Erythroblast (primary cell): ENCODE measurements at places on chromosomes 3 and 15.

- DNase-seq: no peak
Observed at GRCh38 chr15:25679492-25679891, 183.6 kb downstream of the ATP10A start.

DNA sequence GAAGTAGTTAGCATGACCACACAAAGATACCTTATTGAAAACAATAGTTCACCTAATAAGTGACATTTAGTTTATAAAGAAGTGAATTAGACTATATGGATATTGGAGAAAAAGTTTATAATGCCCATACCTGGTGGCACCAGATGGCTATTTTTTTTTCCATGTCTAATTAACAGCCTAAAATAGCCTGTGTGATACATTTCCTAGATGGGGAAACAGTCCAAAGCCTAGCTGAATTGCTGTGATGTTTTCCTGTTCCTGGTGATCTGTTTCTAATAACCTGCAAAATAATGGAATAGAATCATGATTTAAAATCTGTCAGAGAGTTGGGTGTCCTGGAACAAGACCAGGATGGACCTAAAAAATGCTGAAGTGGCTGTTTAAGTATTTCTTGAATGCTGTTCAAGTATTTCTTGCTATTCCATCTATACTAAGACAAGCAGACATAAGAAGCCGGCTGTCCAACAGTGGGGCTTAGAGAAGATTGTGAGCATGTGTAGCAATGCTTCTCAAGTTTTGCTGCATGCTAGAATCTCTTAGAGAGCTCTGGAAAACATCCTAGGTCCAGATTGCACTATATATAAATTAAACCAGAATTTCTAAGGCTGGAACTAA lies 31.3 kb downstream of the LRRC3B start:
- DNase-seq: no peak

DNA sequence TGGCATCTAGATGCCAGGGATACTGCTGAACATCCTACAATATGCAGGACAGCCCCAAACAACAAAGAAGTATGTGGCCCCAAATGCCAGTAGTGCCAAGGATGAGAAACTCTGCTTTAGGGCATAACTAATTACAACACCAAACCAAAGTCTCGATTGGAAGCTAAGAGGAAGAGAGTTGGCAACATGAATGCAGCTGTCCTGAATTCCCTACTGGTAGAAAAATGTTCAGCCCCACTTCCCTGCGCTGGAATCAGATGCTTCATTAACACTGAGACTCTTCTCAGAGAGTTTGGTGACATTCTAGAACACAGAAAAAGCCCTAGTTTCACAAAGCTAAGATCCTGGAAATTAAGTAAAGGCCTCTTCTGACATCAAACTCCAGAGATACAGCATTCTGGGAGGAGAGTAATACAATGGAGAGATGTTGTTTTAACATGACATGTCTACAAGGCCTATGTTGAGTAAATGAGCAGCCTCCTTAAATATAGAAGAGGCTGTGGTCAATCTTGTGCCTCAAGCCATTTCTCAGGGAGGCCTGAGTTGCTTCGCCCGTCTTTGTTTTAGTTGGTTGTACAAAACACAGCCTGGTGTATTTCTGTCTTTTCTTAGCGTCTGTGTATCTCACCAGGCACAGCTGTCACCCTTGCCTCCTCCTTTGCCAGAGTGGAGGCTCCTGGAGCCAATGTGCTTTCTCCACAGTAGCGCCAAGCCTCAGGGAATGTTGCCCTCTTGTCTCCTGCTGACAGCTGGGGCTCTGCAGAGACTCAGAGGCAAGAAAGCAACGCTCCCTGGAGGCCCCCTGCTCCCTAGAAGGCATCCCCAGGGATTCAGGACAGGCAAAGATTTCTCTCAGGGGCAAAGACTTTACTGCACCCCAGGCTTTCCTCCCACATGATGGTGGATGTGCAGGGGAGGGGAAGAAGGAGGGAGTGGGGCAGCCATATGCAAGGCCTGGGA lies 25.1 kb upstream of the CTNNB1 start:
- DNase-seq: no peak

DNA sequence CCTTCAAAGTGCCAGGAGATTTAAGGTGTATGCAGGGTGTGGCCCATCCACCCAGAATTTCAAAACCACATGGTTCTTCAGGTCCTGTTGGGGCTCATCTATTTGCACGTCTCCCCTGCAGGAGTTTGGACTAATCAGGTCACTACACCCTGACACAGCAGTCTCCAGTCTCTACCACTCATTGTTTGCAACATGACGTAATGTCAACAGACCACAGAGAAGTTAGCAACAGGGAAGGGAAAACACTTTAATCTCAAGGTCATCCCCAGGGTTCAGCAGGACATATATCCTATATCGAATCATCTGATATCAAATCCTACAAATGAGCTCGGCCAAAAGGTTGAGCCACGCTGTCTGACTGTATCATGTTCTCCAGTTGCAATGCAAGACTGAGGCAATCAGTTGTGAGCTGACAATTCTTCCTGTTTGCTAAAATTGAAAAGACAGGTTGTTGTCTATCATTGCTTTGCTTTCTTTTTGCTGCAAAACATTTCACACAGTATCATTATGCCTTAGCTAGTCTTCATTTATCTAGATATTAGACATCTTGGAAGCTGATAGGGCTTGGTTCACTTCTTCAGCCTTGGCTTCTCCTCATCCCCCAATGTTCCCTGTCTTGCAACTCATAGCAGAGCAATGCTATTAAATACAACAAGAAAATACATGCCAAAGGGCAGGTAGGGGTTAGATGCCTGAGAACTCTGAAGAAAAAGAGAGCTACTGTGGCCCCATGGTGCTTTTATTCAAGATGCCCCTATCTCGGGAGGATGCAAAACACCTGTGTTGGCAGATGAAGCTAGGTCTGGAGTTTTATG lies 13.4 kb upstream of the LEKR1 start:
- peak; percentile 28 for DNase-seq

GRCh38 chr15:62509395-62509958 lies 344.4 kb upstream of the C2CD4B start:
- no peak for DNase-seq

- no peak for DNase-seq
Observed at GRCh38 chr3:11712646-11713045, 68.9 kb upstream of the VGLL4 start.

DNA sequence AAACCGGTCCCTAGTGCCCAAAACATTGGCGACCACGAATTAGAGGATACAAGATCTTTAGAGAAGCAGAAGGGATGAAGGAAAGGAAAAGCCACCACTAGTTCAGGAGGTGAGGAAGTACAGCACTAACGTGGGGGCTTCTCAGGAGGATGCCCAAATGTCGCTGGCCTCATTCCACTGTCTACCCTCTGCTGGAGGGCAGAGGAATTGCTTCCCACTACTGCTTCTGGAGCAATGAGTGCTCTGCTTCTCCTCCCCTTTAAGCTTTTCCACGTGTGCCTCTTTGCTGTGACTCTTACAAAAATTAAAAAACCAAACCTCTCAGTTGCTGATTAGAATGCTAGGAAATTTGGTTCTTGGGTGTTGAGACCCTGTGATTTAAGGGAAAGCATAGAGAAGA lies 281.3 kb downstream of the CLSTN2 start:
- DNase-seq: no peak

- no peak for DNase-seq
Observed at GRCh38 chr15:92315595-92316211, 78.0 kb upstream of the ST8SIA2 start.

DNA sequence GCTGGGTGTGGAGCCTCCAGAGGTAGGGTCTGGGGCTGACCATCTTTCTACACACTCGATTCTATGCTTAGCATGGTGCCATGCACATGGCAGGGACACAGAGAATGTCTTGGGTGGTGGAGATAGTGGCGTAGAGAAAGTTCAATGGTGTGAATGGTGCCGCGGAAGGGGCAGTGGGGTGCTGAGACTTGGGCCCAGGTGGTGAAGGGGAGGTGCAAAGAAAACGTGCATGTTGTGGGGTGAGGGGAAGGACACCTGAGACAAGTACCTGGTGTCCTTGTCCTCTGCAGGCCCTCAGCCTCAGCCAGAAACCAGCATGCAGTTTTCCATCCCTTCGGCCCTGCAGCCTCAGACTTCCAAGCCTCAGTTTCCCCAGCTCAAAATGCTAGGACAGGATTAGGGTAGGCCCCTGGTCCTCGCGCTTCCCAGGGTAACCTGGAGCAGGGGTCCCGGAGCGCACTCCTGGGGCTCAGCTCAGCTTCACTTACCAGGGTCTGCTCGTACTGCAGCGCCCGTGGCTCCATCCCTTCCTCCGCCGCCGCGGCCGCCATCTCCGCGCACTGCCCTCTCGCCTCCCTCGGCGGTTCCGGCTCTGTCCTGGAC lies 375 bp downstream of the CLCN2 start:
- no peak for DNase-seq

- no peak for DNase-seq
Observed at GRCh38 chr3:149489060-149489690, 14.7 kb downstream of the TM4SF4 start.

- DNase-seq: no peak
Observed at GRCh38 chr3:52204337-52205073, 6.5 kb downstream of the ALAS1 start.

GRCh38 chr3:140206196-140207040 lies 271.4 kb downstream of the CLSTN2 start:
- DNase-seq: no peak

DNA sequence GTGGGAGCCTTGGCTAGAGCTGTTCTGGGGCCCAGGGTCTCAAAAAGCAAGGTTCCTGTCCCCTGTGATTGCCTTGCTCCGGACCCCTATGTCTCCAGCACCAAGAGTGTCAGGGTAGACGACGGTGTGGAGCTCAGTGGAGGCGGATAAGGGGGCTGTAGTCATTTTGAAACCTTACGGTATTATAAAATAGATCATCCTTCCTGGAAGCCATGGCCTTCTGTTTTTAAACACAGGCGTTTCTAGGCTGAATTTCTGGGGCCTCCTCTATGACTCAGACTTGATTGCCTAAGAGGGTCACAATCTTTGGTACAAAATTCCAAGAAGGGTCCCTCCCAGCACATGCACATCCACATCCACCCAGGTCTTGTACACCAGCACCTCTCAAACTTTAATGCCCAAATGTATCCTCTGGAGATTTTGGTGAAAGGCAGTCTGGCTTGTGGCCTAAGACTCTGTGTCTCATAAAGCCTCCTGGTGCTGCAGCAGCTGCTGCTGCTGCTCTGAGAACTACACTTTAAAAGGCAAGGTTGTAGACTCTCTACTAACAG lies 70.5 kb upstream of the XCR1 start:
- DNase-seq: no peak

GRCh38 chr3:132228923-132229322 lies 88.3 kb upstream of the ACP3 start:
- no peak for DNase-seq

GRCh38 chr15:91752081-91752785 lies 101.3 kb upstream of the SLCO3A1 start:
- DNase-seq: no peak

DNA sequence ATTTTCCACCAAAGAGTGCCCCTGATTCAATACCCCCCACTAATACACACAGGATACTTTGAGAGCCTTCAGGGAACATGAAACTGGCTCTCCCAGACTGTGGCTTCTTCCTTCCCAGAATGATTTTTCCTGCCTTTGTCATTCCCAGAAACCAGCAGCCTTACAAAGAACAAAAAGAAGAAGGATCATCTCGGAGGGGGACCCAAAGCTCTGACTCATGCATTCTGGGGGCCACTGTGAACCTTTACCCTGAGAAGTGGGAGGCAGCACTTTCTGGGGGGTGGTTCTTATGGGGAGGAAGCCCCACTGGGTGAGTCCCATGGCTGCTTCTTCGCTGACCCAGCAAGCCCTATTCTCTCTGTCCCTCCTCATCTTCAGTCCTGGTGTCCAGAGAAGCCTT lies 44.7 kb upstream of the RAD18 start:
- DNase-seq: no peak

DNA sequence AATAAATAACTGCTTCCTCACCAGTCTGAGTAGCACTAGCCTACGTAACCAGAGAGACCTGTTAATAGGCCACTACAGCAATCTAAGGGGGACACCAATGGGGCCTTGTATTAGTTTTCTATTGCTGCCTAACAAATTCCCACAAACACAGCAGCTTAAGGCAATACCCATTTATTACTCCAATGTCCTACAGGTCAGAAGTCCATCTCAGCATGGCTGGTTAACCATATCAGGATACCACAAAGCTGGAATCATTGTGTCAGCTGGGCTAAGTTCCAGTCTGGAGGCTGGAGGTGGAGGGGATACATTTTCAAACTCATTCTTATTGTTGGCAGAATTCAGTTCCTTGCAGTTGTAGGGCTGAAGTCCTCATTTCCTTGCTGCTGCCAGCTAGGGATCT lies 331.9 kb downstream of the ULK4 start:
- DNase-seq: no peak

- DNase-seq: no peak
Observed at GRCh38 chr3:45988362-45988761, 7.3 kb downstream of the FYCO1 start.

- no peak for DNase-seq
Observed at GRCh38 chr3:190424108-190424477, 25.6 kb downstream of the TMEM207 start.

- DNase-seq: no peak
Observed at GRCh38 chr15:94704421-94704820, 473.1 kb downstream of the MCTP2 start.

- no peak for DNase-seq
Observed at GRCh38 chr3:174620855-174621472, 238.2 kb upstream of the NAALADL2 start.

DNA sequence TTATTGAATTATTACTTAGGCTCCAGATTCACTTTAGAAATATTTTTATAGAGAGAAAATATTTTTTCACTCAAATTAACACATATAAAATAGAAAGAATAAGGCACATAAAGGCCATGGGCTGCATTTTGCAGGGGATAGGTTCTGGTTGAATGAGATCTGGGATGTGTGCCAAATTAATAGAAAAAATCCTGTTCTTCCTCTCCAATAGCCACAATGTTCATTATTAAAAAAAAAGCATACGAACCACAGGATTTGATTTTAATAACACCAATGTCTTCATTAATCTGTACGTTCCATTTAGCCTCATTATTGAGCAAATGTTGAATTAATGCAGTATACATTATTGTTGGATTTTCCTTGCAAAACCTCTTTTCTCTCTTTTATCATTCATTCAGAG lies 622.8 kb upstream of the AGTR1 start:
- no peak for DNase-seq

GRCh38 chr3:100183608-100184125 lies 69.4 kb upstream of the FILIP1L start:
- DNase-seq: no peak

DNA sequence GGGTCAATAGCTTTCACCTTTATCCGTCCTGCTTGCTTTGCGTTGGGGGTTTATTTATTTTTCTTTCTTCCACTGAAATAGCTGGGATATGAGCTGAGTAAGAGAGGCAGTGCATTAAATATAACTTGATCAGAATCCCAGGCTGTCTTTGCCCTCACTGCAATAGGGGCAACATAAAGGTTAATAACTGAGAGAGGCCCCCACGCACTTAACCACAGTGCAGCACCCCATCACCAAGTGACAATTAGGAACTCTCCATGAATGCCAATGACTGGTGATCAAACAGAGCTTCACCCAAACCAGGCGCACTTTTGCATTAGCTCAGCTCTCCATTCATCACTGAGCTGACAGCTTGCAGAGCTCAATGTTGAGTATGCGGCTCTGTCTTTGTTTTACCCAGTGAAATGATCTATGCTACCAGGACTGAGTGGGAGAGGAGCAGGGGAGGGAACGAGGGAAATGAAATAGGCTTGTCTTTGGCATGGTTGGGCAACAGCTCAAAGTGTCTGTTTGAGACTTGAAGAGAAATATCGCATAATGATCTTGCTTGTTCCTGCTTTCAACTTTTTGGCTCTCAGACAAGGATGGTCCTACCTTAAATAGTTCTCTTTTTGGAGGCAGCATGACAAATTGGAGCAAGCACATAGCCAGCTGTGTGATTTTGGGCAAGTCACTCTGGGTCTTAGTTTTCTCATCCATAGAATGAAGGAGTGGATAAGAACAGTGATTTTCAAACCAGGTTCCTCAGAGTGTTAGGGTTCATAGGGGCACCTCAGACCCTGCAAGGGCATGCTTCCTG lies 14.5 kb upstream of the GLCE start:
- no peak for DNase-seq
